NCI-H1930 (cell line): ENCODE measurements at places on chromosomes 1 and 21.

DNA sequence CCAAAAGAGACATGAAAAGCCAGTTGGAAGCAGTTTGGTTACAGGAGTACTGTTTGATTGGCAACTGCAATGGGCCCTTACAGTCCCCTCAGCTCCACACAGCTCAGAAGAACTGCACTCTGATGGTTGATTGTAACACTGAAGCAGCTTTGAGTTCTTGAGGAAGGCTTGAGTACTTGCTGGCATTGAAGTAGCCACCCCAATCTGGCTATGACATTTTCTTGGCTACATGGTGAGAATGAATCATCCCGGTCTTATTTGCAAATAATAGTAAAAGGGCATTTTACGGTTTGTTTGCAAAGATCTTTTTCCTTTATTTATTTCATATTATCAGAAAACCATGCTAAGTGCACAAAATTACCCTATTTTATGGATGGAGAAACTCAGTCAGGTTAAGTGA is 159.7 kb upstream of the BEND5 start:
- DNase-seq: no peak

DNA sequence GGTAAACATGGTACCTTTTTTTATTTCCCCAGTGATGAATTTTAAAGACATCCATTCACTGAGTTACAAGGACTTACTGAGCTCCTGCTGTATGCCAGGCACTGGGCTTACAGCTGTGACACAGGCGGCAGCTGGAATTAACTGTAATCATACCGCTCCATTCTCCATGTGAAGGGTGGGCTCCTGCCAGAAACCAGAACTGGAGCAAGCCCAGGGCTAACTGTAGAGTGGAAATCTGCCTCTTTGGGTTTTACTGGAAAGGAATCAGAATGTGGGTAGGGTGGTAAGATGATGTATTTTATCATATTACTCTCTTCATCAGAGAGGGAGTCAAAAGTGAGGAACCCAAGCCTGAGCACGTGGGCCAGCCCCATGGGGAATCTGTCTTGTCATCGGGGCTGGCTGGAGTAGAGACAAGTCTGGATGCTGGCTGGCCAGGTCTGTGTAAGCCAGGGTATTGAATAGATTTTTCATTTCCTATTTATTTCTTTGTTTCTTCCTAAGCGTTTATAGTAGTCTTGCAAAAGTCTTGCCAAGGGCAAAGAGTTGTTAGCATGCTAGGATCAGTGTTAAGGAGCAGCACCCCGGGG is 21.5 kb downstream of the FGGY start:
- no peak for DNase-seq

DNA sequence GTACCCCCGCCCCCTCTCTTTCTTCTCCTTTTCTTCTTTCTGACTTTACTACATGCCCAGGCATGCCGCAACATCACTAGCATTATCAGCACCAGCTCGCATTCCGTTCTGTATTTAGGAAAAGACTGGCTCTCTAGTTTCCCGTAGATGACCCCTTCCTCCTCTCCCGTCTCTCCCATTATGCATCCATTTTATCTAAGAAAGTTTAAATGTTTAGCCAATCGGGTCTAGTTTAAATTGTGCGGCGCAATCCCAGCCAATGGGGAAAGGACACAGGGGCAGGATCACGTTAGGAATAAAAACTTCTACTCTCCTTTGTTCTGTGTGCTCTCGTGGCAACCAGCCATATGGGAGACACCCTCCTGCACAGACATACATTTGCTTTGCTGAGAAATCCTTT is 2.3 kb upstream of the KRTAP10-7 start:
- no peak for DNase-seq

DNA sequence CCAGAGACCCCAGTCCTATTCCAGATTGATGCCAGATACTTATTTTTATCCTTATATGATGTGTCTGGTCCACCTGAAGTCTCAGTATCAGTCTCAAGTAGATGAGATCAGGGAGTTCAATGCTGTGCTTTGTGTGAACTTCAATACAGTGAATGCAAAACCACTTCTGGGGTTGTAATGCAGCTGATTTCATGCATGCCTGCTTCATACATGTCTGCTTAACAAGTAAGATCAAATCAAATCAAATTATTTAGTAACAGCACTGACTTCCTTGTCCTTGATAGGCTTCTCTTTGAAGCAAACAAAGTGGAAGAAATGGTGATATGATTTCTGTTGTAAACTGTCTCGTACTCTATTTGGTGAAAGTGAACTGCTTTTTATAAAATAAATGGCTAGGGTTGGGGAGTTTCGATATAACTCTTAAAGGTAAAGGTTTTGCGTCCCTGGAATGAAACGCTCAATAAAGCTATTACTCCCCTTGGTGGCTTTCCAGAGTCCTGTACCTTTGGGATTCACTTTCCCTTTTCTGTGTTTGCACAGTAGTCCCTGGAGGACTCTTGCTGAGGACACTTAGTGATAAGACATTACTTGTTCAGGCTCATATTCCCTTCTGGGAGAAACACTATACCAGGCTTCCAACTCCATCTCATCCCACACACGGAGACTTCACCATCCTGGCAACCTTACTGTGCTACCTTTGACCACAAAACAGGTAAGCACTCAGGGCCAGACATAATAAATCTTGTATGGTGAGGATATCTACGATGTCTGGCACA is 59.3 kb downstream of the FH start:
- DNase-seq: no peak

GRCh38 chr1:54094001-54094729 is 40.8 kb downstream of the TCEANC2 start:
- DNase-seq: no peak

GRCh38 chr1:157956732-157957131 is 36.7 kb upstream of the KIRREL1 start:
- no peak for DNase-seq

- DNase-seq: no peak
These were observed 77.1 kb upstream of the HOOK1 start for GRCh38 chr1:59737638-59738037.

- DNase-seq: no peak
These were observed 642.7 kb downstream of the NPHP4 start for GRCh38 chr1:5349526-5349925.

- no peak for DNase-seq
These were observed 638 bp upstream of the OLIG2 start for GRCh38 chr21:33025106-33025488.

DNA sequence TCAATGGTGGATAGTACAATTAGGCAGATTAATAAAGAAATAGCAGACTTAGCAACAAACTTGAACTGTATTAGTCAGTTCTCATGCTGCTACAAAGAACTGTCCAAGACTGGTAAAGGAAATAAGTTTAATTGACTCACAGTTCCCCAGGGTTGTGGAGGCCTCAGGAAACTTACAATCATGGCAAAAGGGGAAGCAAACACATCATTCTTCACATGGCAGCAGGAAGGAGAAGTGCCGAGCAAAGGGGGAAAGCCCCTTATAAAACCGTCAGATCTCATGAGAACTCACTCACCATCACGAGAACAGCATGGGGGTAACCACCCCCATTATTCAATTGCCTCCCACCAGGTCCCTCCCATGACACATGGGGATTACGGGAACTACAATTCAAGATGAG is 27.1 kb upstream of the PDE4B start:
- no peak for DNase-seq

DNA sequence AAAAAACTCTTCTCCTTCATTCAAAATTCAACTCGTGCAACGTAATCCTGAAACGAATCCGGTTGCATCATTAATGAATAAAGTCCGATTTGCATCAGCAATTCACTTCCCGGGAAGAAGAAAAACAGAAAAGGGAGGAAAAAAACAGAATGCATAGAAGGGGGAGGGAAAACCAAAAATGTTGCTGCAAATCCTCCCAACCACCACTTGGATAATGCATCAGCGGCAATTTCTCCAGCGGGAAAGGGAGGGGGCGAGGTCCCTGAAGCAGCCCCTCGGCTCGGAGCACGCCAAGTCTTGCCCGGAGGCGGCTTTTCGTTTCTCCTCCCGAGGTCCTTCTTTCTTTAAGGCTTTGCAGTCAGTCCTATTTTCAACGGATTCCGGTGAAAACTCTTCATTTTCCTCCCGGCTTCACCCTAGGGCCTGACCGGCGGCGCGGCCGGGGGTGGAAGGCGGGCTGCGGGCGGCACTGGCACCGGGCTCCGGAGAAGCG is 723 bp downstream of the CDC42BPA start:
- peak; percentile 43 for DNase-seq

- DNase-seq: no peak
These were observed 20.9 kb downstream of the SLAMF1 start for GRCh38 chr1:160625725-160626498.

GRCh38 chr1:6354659-6355317 is 38.8 kb downstream of the ACOT7 start:
- no peak for DNase-seq

GRCh38 chr1:16080422-16081150 is 7.1 kb upstream of the FAM131C start:
- DNase-seq: no peak

DNA sequence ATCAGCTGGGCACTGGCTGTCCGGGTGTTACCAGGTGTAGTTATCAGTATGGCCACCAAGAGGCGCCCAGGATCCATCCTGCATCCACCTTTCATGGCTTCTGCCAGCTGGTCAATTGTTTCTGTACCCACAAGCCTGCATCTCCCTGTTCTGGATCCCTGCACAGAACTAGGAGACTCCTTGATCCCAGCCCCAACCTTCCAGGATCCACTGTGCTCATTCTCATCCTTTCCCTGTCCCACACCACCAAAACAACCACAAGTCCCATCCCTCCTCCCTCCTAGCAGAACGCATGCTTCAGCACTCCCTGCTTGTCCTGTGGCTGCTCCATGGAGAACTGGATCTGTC is 27.2 kb upstream of the FOXE3 start:
- DNase-seq: peak; percentile 23

GRCh38 chr1:68361346-68361910 is 88.3 kb downstream of the RPE65 start:
- DNase-seq: no peak

DNA sequence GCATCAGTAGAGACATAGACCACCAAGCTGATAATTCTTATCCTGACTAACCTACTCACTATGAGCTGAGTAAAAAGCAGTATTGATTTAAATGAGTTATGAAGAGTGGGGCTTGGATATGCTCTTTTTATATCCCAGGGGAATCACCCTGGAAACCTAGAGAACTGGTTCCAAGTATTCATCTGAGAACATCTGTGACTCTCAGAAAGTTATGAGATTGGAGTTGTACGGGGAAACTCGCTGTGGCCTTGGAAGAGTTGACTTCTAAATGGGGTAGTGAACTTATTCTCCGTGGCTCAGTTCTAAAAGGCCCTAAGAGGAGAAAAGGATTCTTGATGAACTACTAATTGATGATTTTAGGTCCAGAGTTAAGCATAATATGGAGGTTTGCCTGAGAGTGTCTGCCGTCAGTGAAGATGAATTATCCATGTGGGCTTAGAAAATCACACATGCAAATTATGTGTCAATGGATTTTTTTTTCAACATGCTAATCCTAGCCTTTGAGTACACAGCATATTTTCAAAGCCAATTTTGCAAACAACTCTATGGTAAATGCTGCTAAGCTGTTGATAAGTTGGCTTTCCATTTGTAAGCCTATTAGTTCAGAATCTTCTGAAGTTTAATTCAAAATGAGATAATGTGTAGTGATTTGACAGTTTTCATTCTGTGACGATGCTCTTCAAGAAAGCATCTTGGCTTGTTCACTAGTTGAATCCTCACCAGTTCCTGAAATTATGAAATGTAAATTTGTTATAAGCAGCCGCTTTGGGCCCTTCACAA is 122.7 kb downstream of the FGGY start:
- no peak for DNase-seq

DNA sequence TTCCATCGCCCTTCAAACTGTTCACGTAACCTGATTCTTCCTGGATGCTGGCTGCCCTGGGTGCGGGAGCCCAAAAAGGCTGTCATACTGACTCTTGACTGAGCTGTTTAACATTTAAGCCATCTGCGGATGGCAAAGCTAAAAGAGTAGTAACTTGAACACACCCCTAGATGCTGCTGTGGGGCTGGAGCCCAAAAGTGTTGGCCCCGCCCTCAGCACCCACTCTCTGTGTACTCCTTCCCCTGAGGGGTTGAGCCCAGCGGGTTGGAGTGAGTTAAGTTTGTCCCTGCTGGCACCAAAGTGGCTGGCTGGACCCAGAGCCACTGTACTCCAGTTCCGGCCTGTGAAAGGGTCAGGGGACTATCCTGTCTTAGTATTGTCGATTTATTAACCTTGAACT is 640.6 kb downstream of the PTPRU start:
- DNase-seq: no peak

- no peak for DNase-seq
These were observed 9.8 kb upstream of the IFNAR2 start for GRCh38 chr21:33219954-33220353.

DNA sequence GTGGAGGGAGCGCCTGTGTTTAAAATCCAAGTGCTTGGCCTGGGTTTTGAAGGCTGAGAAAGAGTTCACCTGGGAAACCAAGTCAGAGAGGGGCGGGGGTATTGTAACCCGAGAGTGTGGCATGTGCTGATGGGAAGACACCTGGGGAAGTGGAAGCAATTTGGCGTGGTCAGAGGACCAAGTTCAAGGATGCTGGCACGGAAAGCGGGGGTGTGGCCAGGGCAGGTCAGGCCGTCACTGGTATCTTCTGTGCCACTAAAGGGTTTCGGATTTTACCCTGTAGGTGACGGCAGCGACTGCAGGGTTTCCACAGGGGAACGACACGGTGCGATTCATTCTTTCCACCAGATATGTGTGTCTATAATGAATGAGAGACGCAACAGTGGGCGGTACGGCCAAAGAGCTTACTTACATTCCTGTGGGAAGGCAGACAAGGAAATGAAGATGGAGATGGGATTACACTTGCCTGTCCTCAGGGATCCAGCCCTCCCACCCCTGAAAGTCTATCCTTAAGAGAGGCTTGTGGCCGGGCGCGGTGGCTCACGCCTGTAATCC is 31.3 kb downstream of the CA6 start:
- no peak for DNase-seq

DNA sequence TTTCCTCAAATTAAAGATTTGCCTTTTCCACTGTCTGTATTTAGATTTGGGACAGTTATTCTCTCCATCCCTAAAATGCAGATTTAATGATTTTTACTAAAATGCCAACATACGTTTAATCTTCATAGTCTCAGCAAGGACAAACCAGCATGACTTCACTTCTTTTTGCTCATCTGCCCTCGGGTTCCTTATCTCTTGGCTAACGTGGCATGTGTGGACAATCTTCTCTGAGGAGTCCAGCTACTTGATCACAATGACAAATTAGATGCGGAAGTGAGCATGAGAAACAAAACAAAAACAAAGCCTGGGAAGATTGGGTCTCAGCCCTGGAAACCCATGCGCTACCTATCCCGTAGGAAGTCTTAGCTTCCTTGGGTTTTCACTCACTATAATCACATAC is 1.0 kb downstream of the MRAP start:
- no peak for DNase-seq

- no peak for DNase-seq
These were observed 367.6 kb upstream of the VAMP3 start for GRCh38 chr1:7403265-7404045.

DNA sequence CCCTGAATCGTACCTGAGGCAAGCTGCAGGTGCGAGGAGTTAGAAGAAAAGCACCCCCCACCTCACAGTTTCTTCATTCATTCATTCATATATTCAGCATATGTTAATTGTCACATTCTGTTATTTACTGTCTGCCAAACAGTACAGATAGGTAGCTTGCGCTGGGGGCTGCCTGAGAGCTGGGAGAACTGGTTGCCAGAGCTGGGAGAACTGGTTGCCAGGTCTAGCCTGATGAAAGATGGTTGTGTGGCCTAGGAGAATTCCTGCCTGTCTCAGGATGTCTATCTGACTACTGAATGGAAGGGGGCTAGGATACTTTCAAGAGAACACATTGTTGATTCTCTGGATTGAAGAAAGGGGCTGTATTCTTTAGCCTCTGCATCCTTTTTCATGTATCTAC is 225.9 kb upstream of the POU3F1 start:
- DNase-seq: no peak
